Stimulated activated CD4-positive, alpha-beta T cell treated with anti-CD3 and anti-CD28 coated beads, Interleukin-1b, Interleukin-23, amount 100 ng/mL, for 1 hour (primary cell): ENCODE measurements at places on chromosomes 3 and 15.

- no peak for DNase-seq
These were observed 342.2 kb upstream of the ROPN1 start for GRCh38 chr3:124333931-124334640.

DNA sequence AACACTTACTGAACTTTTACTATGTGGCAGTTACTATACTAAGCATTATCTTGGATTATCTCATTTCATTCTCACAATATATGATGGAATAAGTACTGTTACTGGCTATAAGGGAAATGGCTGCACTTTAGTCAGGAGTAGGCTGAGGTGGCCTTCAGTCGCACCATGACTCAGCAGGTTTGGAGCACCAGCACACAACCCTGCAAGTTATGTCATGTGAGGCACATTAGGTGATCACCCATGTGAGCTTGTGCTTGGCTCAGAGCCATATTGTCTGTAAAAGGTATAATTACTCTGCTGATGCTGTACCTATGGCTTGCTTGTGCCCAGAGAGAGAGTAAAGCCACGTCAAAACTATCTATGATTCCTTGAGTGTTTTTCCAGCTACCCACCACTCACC is 54.1 kb upstream of the TIPARP start:
- DNase-seq = no peak

GRCh38 chr3:36408146-36408545 is 27.8 kb downstream of the STAC start:
- DNase-seq = no peak

- DNase-seq = no peak
These were observed 76.7 kb downstream of the GHSR start for GRCh38 chr3:172371544-172371943.

- DNase-seq = no peak
These were observed 26.9 kb upstream of the ZNF280D start for GRCh38 chr15:56760186-56760585.

GRCh38 chr15:29773816-29774215 is 48.5 kb downstream of the TJP1 start:
- DNase-seq = no peak

- no peak for DNase-seq
These were observed 1.0 kb downstream of the COPS2 start for GRCh38 chr15:49154359-49154758.

DNA sequence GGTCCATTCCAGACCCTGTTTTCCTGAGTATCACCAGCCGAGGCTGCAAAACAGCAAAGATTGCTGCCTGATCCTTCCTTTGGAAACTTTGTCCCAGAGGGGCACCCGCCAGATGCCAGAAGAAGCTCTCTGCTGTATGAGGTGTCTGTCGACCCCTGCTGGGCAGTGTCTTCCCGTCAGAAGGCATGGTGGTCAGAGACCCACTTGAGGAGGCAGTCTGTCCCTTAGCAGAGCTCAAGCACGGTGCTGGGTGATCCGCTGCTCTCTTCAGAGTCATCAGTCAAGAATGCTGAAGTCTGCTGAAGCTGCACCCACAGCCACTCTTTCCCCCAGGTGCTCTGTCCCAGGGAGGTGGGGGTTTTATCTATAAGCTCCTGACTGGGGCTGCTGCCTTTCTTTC is 1121.2 kb downstream of the NSUN3 start:
- no peak for DNase-seq

- no peak for DNase-seq
These were observed 12.1 kb downstream of the FEZF2 start for GRCh38 chr3:62361261-62361660.

GRCh38 chr15:96115642-96116041 is 214.9 kb upstream of the NR2F2 start:
- no peak for DNase-seq
